Effector CD4-positive, alpha-beta T cell (primary cell): ENCODE measurements at places on chromosomes 5 and 9.

- no peak for DNase-seq
Observed at GRCh38 chr5:175671013-175671412, 13.1 kb downstream of the HRH2 start.

- no peak for DNase-seq
Observed at GRCh38 chr9:123812984-123813383, 116.9 kb downstream of the DENND1A start.

DNA sequence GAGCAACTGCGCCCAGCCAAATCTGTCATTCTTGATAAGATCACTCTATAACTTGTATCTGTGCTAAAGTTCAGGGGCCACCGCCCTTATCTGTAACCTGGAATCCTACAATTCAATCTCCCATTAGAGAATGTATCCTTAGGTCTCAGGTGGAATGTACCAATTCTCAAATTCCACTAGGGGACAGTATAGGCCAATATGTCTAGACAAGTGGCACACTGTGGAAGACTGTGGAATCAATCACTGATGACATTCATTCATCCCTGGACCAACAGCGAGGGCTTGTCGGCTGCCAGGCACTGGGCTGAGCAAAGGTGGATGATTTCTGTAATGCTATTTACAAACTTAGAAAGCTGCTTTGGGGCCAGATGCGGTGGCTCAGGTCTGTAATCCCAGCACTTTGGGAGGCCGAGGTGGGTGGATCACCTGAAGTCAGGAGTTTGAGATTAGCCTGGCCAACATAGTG, 28.7 kb upstream of the MEGF9 start:
- DNase-seq: no peak

DNA sequence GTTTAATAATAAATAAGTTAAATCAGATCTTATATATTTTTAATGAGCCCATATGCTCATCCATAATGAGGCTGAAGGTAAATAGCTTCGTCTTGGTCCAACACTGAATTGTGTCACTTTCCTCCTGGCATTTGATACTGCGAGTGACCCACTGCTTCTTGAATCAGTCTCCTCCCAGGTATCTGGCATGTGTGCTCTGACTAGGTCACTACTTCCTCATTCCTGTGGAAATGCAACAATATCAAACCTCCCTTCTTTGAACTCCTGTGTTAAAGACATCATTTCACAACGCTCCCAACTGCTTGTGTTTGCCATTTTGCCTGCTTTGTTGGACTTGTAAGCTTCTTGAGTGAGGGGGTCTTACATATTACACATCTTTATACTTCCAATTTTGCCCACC, 157.7 kb downstream of the SLC24A2 start:
- DNase-seq: no peak
